HCT116 (cell line): ENCODE measurements at places on chromosomes 16 and 17. TPM values are rescaled to one million over a fixed set of nuclear protein-coding genes. Genes with fewer than 3 reads are reported as not detected.

- peak overlapping the region; percentile 99 for H3K4me3 ChIP-seq
- H3K4me1 ChIP-seq: peaks cover 10% of the 10 kb centered on the region
- no peaks in the 10 kb centered on the region for H3K27me3 ChIP-seq
These were observed 515 bp upstream of the GOSR2 start for GRCh38 chr17:46922487-46922803.

DNA sequence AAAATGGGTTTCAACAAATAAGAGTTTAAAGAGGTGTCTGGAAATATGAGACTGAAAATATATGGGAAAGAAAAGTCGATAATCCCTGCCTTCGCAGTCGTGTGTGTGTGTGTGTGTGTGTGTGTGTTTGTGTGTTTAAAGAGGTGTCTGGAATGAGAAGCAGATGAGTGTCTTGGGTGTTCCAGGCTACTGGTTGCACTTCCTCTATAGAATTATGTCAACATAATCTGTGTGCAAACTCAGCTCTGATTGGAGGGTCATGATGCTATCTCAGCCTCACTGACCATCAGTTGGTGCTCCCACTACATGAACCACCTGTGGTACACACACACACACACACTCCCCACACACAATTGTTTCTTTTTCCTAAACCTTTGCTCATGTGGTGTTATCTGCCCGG lies 347.3 kb downstream of the NPIPA8 start:
- peaks cover 50% of the 10 kb centered on the region for H3K27me3 ChIP-seq
- H3K36me3 ChIP-seq: no peaks in the 10 kb centered on the region
- H3K4me3 ChIP-seq: no peak overlapping the region
- H3K4me1 ChIP-seq: no peaks in the 10 kb centered on the region
- no peak for DNase-seq
- H3K27ac ChIP-seq: no peak overlapping the region

DNA sequence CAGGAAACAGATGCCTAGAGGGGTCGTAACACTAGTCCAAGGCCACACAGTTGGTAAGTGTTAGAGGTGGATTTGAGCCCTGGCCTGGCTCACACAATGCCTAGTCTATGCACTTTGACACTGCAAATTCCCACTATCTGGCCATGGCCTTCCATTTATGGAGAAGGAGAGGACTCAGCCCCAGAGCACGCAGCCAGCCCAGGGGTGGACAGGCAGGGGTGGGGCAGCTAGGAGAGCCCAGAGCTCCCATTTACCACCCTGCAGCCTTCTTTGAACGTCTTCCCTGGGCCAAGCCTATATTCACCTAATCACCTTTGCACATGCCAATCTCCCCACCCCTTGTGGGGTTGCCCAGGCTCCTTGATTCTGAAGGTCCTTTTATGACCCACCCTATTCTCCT lies 81.2 kb downstream of the DYNLRB2 start:
- DNase-seq: no peak
- no peaks in the 10 kb centered on the region for H3K36me3 ChIP-seq
- no peak overlapping the region for H3K27ac ChIP-seq
- no peaks in the 10 kb centered on the region for H3K27me3 ChIP-seq

DNA sequence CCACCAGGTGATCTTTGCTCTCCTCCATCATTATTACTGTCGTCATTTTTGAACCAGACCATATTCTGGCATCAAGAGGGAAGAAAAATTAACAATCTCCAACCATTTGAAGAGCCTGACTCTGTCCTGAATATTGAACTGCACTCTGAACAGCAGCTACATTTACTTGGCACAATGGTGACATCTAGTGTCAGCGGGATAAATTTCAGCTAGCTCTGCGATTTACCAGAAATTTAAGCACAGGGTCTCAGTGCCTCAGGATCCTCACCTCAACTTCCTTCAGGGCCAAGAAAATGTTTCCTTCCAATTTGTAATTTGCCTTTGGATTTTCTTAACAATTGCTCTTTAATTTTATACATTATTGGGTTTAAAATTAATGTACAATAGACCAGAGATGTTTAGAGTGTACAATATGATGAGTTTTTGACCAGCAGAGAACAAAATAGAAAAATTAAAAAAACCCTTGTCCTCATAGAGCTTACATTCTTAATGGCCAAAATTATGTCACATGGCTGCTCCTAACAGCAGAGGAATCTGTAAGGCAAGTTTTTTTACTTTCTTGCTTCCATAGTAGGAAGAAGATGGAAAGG lies 10.7 kb upstream of the ZNF19 start:
- H3K4me3 ChIP-seq: no peak overlapping the region
- H3K27me3 ChIP-seq: no peaks in the 10 kb centered on the region
- H3K4me1 ChIP-seq: 0 out of 2 replicates have a peak, but pooled peaks cover under 1% of the 10 kb centered on the region

DNA sequence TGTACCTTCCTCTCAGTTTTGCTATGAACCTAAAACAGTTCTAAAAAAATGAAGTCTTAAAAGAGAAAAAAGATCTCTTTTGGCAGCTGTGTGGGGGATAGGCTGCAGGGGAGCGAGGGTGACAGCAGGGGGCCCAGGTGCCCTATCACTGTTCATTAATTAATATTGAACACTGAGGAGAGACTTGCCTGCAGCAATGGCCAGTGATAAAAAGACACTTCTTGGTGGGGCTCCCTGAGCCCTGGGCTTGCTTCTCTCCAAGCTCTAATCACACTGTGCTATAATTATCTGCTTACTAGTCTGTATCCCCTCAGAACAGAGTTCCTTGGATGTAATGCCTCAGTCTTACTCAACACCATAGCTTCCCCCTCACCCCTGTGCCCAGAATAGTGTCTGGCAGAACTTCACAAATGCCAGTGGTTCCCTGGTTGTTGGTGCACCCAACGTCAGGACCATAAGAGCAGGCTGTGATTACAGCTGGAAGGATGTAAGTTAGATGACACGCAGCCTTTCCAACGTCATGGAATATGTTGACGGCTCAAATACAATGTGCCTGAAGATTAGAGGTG lies 52.0 kb upstream of the IRX6 start:
- no peaks in the 10 kb centered on the region; the same call in 1 of the 2 replicates for H3K27me3 ChIP-seq
- H3K4me3 ChIP-seq: no peak overlapping the region
- no peaks in the 10 kb centered on the region for H3K4me1 ChIP-seq

DNA sequence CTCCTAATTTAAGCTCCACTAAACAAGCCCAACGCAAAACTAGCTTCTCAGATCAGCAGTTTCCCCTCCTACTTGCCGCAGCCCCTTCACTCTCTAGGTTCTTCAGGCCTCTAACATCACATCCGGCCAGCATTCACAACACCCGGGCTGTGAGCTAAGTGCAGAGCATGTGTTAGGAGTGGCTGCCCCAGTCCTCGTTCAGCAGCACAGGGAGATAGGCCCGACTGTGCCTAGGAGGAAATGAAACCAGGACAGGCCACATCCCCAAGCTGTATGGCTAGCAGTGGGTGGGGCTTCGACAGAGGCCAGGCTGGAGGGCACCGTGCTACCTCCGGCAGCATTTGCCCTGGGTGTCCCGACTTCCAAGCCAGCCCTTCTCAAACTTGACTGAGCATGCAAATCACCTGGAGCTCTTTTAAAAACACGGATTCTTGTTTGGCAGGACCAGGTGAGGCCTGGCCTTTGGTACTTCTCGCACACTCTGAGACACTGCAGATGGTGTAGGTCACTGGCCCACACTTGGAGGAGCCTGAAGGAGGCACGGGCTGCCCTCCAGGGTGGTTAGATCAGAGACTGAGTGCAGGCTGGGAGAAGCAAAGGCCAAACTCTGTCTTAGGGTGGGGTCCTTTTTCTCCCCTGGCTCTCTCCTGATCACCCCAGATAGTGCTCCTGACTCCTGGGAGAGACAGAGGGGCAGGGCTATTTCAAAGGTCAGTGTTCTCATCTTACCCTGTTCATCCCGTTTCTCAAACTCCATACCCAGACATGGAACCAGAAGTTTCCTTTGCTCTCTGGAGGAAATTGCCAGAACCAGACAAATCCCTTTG lies 202.0 kb downstream of the C16orf78 start:
- H3K4me1 ChIP-seq: no peaks in the 10 kb centered on the region
- 0 out of 2 replicates have a peak, but pooled peaks cover 6% of the 10 kb centered on the region for H3K27me3 ChIP-seq
- no peaks in the 10 kb centered on the region for H3K36me3 ChIP-seq
- H3K27ac ChIP-seq: no peak overlapping the region

- no peaks in the 10 kb centered on the region for H3K27me3 ChIP-seq
- peak overlapping the region; percentile 95 for H3K27ac ChIP-seq
- peak; percentile 63 for DNase-seq
- peaks cover 19% of the 10 kb centered on the region for H3K4me1 ChIP-seq
- no peaks in the 10 kb centered on the region; the same call in 1 of the 2 replicates for H3K36me3 ChIP-seq
These were observed 795 bp upstream of the PAQR4 start for GRCh38 chr16:2968368-2968737.

- H3K4me1 ChIP-seq: no peaks in the 10 kb centered on the region
- no peaks in the 10 kb centered on the region for H3K27me3 ChIP-seq
- no peak overlapping the region for H3K27ac ChIP-seq
- no peak overlapping the region for H3K4me3 ChIP-seq
- no peaks in the 10 kb centered on the region; the same call in 1 of the 2 replicates for H3K36me3 ChIP-seq
These were observed 50.2 kb upstream of the CMIP start for GRCh38 chr16:81394416-81394815.

- no peaks in the 10 kb centered on the region for H3K27me3 ChIP-seq
- no peak overlapping the region for H3K4me3 ChIP-seq
- no peak overlapping the region for H3K27ac ChIP-seq
- H3K36me3 ChIP-seq: no peaks in the 10 kb centered on the region
- H3K4me1 ChIP-seq: peaks cover 8% of the 10 kb centered on the region; the same call in 1 of the 2 replicates
These were observed 64.0 kb downstream of the MYO18A start for GRCh38 chr17:29115961-29116803.

- no peaks in the 10 kb centered on the region for H3K27me3 ChIP-seq
- H3K4me3 ChIP-seq: no peak overlapping the region
- no peaks in the 10 kb centered on the region; the same call in 1 of the 2 replicates for H3K4me1 ChIP-seq
These were observed 184.7 kb downstream of the COPRS start for GRCh38 chr17:31674305-31674704.

DNA sequence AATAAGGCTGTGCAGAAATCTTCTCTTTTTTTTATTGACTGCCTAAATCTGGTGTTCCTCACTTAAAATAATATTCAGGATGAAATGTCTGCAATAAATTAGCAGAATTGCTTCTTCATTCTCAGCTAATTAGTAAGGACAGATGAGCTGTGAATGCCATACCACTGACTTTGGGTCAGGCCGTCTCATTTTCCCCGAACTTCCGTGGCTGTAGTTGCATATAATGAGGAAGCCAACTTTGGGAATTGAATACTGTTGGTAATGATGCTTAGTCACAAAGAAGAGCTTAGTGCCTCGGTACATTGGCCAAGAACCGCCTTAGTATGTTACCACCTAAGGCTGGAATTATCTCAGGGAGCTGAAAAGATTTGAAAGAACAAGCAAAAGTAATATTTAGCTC lies 47.6 kb downstream of the NUP93 start:
- no peak for DNase-seq
- H3K36me3 ChIP-seq: no peaks in the 10 kb centered on the region
- no peak overlapping the region for H3K4me3 ChIP-seq
- H3K27ac ChIP-seq: no peak overlapping the region
- no peaks in the 10 kb centered on the region for H3K4me1 ChIP-seq

DNA sequence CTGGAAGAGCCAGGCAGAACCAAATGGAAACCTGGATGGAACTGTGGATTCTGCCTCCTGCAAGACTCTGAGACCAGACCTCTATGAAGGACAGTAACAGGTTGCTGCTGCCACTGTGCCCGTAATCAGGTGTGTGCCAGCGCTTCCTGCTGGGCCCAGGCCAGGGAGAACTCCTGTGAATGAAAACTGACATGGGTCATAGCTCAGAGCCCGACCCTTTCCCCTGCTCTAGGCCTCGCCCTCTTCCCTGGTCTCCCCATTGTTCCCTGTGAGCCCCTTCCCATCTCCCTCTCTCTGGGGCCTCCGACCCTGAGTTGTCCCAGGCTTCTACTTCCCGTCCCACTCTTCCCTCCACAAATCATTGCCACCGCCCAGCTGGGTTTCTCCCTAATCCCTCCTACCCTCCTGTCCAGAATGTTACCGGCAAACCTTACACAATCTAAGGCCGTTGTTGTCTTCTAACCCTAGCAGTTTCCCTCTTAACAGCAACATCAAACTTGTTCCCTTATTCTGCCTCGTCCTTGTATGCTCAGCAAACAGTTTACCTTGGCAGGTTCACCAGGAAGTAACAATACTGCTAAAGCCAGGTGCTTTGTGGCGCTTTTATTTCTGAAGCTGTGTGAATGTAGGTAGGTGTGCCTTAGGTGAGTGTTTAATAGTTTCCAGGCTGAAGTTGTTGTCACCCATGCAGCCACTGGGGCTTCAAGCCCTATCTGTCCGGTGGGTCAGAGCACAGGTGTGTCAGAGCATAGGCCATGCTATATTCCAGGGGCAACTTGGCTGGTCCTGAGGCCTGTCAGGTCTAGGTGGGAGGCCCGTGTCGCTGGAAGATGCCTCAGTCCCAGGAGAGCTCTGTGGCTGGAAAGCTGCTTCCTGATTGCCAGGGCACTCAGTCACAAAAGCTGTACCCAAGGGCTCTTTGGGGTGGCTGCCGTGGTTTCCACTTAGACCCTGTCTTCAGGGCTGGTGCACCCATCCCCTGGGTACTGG lies 32.0 kb downstream of the SMPD3 start:
- H3K27me3 ChIP-seq: no peaks in the 10 kb centered on the region
- H3K36me3 ChIP-seq: no peaks in the 10 kb centered on the region
- no peak overlapping the region for H3K4me3 ChIP-seq
- H3K4me1 ChIP-seq: peaks cover 5% of the 10 kb centered on the region; the same call in 1 of the 2 replicates
- DNase-seq: no peak
- H3K27ac ChIP-seq: no peak overlapping the region

CXCL16 gene
- 44.8 TPM for total RNA-seq

CCL2 gene
- total RNA-seq: not detected

SCIMP gene
- not detected for total RNA-seq

TBC1D3H gene
- not detected for total RNA-seq

KCNJ16 gene
- not detected for total RNA-seq

PSMD7 gene
- 109 TPM for total RNA-seq

MYH1 gene
- not detected for total RNA-seq
